ENCODE measurements at places on chromosomes 4 and X.

GRCh38 chrX:100373673-100374072 is 36.4 kb downstream of the PCDH19 start:
- no peak for DNase-seq

GRCh38 chr4:46934726-46935125 is 25.7 kb upstream of the COX7B2 start:
- DNase-seq, result no peak

- DNase-seq, result no peak
These were observed 203.0 kb downstream of the CENPC start for GRCh38 chr4:67342291-67342690.

- no peak for DNase-seq
These were observed 23.3 kb downstream of the NRK start for GRCh38 chrX:105845631-105846030.

DNA sequence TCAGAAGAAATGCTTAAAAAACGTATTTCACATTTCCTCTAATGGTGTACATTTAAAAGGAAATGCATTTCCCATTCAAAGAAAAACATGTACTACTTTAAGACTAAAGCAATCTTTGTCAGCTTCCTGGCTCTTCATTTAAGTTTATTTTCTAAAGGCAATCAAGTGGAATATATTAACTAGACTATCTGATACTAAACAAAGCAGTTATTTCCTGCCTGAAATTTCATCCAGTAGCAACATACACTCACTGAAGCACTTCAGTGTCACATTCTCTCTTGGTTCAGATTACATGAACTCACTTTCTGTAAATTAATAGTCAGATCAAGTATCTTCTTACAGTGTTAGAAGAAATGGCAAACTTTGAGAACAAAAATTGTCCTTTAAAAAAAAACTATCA is 42.5 kb downstream of the LRBA start:
- no peak for DNase-seq

DNA sequence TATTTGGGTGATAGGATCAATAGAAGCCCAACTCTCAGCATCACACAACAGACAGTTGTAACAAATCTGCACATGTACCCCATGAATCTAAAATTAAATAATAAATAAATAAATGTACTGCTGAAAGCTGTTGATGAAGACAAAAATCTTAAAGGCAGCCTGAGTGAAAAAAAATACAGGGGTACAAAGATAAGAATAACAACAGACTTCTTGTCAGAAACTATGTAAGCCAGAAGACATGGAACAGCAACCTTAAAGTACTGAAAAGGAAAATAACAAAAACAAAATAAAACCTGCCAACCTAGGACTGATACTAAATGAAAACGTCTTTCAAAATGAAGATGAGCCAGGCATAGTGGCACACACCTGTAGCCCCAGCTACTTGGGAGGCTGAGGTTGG is 25.0 kb upstream of the PDLIM5 start:
- DNase-seq, result no peak

- DNase-seq, result no peak
These were observed 1402.4 kb downstream of the FAM133A start for GRCh38 chrX:95076449-95076848.

GRCh38 chr4:26075583-26075982 is 161.6 kb downstream of the SMIM20 start:
- no peak for DNase-seq

GRCh38 chr4:36348403-36348938 is 67.1 kb downstream of the DTHD1 start:
- no peak for DNase-seq

DNA sequence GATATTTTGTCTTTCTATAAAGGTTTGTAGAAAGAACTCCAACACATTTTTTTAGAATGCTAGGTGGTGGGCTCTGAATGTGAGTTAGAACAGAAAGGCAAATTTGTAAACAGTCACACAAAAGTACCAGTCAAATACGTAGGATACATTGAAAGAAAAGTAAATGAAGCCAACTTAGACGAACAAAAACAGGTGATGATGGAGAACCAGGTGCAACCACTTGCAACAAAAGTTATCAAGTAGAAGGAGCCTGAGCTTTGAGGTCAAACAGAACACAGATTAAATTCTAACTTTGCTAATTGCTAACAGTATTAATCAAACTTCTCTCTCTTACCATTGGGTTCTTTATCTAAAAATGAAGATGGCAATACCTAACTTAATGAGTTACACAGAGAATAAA is 62.7 kb upstream of the DAPP1 start:
- DNase-seq, result no peak

DNA sequence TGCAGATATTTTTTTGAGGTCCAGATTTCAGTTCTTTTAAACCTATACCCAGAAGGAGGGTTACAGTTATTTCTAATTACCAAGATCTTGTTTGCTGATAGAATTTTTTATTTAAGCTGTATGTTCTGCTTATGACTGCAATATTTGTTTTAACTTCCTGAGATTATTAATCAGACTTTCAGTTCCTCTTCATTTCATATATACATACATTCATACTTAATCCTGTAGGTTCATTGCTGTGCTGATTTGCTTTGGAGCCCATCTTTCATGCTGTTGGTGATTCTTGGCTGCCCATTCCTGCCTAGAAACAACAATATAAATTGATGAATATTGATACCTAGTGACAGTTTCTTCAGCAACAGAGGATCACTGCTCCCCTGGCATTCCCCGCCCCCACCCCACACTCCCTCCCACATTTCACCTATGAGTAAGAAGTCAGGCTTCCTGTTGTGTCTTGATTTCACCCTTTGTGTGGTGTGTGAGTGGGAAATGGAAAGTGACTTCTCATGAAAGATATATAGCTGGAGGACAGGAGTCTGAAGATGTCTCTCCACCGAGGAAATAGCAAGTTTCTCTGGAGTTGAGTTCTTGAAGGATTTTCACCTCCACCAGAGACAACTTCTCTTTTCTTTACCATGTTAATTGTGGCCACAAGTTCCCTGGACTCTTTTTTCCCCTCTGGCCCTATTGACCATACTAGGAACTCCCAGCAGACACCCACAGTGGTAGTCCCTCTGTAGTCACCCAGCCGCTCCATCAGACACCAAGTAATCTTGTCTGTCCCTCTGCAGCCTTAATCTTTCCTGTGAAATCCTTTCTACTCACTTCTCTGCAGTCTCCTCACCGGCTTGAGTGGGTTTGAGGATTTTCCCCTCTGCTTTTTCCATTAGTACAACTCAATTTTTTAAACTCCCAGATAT is 118.4 kb downstream of the ASB9 start:
- DNase-seq, result no peak

- DNase-seq, result no peak
These were observed 2.7 kb upstream of the AVPR2 start for GRCh38 chrX:153901753-153902140.

DNA sequence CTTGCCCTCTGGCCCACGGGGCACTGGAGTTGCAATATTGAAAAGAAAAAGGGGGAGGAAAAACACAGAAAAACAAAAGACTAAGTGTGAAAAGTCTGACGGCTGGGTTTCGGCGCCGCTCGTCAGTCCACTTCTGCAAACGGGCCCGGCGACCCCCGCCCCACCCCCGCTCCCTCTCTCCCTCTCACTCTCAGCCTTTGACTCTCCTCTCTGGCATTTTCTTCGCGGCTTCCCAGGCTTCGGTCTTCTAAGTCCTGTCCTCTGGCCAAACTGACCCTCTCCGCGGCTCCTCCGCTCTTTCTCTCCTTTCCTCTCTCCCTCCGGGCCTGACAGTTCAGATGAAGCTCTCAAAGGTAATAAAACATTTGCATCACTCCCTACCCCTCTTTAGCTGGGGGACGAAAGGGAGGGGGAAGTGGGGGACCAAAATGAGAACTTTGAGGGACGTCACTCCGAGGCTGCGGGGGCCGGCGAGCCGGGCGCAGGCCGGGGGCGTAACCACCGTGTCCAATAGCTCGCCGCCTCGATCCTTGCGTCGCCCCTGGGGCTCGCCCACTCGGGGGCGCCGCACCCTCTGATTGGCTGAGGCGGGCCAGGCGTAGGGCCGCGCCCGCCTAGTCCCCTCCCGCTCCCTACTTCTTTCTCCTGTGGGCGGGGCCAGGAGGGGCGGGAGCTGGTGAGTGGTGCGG is at the start of gene NKX6-1:
Gene NKX6-1 (minus strand): TSS at position 358 of the 689 bp plus-strand sequence. CDS start 1,064 bp downstream, outside the sequence.
- DNase-seq, result no peak

- DNase-seq, result no peak
These were observed 272.1 kb upstream of the AGTR2 start for GRCh38 chrX:115898382-115899001.

DNA sequence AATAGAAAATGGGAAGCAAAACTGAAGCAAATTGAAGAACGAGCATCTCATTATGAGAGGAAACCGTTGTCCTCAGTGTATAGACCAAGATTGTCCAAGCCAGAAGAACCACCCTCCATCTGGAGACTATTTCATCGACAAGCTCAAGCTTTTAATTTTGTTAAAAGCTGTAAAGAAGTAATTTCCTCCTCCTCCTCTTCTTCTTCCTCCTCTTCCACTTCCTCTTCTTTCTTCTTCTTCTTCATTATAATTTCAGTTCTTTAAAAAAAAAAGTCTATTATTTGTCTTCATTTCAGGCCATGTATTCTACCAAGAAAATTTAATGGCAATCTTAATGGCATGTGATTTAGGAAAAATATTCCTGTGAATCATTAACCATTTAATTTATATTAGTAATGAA is 7.6 kb downstream of the PRIMPOL start:
- DNase-seq, result no peak

DNA sequence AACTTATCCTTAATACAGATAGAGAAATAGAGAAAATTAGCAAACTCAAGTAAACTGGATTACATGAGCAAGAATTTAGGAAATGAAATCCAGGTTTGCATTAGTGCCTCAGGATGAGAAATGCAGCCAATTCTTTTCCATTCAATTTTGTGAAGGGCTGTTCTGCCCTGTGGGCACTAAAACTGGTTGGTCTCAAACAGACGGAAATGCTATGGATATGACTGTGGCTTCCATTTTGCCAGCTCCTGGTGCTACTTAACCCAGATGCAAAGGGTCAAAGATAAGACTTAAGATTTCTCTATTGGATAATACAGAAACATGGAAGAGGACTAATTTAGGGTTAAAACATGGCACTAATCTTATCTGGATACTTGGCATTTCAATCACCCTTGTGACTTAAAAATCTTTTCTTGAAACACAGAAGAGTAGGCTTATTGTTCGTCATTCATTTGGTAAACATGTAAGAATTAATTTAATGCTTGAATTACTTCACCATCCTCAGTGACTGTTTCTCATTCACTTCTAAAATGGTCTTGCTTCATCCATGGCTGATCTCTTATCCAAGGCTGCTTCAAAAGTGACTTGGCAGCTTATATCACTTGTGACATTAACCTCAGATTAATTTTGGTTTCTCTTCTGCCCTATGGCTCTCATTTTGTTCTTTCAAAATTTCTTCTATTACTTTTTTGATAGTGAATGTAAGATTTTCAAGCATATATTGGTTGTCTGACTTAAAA is 1008.7 kb downstream of the GLUD2 start:
- no peak for DNase-seq

GRCh38 chrX:41085878-41086626 is 807 bp downstream of the USP9X start:
- no peak for DNase-seq

DNA sequence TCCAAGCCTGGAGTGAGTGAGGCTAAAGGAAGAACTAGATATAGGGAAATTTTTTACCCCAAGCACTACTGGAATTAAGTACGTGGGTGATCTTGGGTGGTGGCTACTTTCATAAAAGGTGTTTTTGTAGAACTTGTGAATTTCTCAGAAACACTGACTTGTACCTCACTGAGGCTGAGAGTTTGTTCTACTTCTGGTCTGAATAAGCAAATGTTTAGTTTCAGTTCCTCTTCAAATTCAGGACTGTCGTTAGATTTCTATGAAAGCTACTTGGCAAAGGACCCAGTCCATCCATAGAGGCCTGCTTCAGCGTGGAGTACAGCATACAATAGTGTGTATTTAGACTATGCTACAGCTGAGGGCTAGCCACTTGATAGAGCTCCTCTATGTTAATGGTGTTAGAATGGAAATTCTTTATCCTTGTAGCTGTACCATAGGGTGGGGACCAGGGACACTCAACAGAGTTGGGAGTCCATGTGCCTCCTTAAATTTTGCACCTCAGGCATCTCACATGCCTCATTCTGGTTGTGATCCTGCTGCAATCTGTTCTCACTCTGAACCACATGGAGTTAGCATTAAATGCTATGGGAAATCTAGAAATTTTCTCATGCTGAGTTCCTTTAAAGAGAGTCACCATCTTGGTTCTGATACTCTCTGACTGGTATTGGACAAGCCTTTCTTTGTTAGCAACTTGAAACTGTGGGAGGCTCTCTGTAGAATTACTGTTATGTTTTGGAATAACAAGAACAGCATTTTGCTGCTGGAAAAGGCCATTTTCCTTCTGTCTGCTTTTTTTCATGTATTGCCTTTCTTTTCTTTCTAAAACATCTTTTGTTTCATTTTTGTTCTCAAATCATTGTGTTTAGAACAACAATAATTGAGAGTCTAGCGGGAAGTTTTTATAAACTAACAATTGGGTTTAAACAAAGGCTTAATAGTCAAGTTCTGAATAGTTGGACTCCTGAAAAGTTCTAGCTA is 86.8 kb downstream of the PDGFRA start:
- DNase-seq, result no peak

DNA sequence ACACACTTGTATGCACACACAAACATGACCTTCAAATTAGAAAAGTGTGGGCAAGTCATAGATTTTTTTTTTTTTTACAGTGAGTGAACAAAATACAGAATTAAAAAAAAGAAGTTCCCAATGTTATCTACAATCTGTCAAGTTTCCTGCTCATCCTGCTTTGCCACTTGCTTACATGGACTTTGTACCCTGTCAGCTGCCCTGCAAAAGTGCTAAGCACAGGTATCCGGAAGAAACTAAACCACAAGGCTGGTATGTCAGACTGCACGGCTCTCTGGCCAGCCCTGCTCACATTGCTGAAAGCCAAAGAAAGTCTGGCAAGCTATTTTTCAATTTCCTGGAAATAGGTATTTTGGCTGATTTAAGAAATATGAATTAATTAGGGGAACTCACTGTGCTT is 38.9 kb upstream of the BCLAF3 start:
- no peak for DNase-seq

DNA sequence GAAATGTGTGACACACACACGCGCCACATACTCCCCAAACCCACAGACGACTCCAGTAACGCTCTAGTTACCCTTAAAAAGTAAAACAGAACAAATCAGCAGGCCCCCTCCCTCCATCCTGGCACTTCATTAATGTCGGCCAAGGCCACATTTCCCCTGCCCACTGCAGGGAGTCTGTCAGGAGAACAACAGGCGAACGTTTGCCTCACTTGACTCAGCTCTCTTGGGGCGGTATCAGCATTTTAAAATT is 671 bp upstream of the FHIP1A start:
- DNase-seq, result no peak

DNA sequence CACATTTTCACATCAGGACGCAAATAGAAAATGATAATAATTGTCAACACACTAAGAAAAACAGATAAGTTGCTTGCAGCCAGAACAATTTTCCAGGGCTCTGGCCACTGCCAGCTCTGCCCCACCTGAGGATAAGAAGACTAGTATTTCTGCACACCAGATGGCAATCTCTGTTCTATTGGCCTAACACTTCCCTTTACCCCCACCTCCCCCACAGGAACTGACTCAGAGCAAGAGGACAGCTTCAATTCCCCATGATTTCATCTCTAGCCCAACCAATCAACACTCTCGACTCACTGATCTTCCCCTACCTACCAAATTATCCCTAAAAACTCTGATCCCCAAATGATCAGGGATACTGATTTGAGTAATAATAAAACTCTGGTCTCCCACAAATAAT is 164.0 kb downstream of the SMARCA1 start:
- DNase-seq, result no peak
